ENCODE measurements at places on chromosomes 3 and 15.

- DNase-seq, result no peak
These were observed 101.4 kb downstream of the CCNL1 start for GRCh38 chr3:157058392-157059071.

DNA sequence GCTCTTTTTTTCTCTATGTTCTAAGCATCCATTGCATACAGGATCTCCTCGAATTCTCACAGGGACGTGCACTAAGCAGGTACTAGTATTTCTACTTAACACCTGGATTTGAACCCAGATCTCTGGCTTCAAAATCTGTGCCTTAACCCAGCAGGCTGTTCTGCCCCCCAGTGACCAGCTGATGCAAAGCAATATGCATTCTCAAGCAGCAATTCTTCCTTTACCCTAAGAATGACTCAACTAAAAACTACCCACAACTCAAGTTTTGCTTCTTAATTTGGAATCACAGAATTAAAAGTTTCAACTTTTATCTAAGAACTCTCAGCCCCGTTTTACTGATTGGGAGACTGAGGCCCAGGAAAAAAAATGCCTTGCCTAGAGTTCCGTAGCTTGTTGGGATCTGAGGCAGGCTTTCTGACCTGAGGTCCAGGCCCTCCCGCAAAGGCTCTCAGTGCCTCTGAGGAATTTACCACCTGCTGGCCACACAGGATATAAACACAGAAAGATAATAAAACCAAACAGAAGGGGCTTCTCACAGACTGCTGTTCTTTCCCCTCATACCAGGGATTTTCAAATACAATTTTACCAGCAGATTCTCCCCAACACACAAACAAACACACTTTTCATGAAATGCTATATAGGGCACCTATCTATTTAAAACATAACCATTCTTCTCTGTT, 115.4 kb upstream of the RAD18 start:
- no peak for DNase-seq

DNA sequence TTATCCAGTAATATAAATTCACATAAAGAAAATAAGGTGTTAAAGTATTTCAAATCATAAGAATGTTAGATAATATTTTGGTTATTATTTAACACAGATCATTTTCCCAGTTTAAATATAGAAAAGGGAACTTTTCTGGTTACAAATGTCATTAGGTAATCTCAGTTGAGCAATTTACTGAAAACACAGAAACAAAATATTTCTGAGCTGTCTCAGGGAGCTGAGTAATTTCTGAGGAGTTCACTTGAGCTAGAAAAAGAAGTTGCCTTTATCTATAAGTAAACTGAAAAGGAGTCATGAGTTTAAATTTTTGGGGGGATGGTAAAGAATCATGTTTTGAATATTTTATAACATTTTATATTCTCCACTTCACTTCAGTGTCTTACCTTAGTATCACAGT, 855.4 kb upstream of the ARPP21 start:
- DNase-seq, result no peak

DNA sequence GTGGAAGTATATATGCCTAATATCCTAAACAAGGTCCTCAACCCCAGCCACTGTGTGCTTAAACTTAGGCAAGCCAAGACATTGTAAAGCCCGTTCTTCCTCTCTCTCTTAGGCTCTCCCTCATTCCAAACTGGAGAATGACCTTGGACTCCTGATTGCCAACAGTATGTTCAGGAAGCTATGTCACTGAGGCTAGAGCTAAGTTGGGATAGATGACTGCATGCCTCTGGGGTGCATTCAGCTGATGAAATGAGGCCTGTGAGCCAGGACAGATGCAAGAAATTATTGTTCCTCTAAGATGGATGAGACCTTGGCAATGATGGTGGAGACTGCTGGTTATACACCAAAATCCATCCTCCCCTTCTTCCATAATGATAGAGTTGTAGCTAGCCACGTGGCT, 27.9 kb upstream of the TBC1D21 start:
- DNase-seq, result no peak

DNA sequence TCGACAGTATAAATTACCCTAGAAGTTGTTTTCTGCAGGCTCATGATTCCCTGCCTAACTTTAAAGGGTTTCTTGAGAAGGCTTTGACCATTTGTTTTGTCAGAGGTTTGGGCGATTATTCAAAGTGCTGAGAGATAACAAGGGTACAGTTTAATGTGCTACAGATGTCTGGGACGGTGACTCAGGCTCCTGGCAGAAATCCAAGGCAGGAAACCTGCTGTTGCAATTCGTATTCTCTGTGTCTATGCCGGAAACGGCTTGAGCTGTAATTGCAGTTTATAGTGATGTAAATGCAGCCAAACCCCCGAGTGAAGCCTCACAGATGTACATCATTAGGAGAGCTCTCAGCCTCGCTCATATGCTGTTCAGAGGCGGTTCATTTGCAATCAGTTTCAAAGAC, 65.6 kb downstream of the SYNPR start:
- no peak for DNase-seq

DNA sequence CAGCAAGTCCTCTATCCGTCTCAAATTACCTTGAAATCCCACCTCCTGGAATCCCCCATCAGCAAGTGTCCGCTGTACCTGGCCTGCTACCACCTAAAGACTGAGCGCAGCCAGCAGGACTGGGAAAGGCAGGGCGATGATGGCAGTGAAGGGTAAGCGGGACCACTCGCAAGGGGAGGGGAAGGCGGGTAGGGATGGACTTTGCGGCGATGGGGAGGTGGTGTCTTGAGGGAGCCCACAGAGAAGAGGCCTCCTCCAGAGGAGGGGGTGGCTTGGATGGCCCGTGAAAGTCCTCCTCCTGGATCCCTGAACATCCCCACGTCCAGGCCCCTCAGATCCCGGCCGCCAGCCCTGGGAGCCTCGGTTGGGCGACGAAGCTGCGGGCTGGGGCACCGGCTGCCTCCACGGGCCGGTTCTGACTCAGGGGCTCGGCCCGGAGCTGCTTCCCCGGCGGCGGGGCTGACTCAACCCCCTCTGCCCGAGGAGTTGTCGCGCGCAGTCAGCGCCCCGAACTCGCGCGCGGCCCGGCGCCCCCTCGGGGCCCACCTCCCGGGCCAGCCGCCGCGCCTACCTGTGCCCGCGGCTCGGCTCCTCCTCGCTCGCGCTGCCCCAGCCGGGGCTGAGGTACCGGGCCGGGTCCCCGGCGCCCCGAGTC, 512 bp downstream of the LARP6 start:
- DNase-seq, result no peak

DNA sequence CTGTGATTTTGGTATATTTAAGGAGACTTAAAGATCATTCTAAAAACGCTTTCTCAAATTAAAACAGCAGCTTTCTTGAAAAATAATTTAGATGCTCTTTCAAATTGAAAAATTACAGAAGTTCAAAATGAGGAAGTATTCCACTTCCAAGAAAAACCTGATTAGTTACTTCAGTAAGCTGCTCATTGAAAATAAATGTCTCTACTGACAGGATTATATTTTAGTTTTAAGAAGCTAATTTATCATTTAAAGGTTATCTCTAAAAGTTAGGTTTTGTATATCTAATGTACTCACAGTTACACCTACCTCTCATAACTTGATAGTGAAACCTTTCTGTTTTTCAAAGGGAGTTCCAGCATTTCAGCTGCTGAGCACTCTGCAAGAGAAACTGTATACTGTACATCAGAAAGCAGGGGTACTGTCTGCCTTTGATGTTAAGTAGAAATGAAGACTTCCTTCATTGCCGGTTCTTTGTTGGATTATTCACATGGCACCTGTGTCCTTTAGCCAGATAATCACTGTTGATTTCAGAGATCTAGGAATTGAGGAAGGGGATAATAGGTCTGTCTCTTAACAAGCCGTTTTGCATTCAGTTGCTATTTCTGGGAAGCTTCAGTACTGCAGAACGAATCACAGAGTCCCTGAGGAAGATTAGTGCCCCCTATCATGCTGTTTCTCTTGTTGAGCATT, 161.6 kb downstream of the TCF12 start:
- DNase-seq, result no peak

DNA sequence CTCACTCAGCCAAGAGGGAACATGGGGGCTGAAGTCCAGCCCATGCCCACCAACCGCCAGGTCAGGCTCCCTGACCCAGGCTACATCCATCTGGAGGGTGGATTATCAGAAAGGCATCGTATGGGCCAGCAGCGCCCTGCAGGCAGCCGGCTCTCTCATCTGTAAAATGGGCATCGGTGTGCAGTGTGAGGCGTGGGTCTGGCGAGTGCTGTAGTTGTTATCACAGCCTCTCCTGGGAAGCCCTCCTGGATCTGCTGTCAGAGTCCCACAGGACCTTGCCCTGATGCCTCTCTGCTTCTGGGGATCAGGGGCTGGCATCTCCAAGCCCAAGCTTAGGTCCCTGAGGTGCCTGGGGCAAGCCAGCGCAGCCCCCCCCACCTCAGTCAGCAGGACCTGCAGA, 27.4 kb downstream of the CFAP100 start:
- no peak for DNase-seq

GRCh38 chr3:12797124-12797891, 828 bp downstream of the CAND2 start:
- DNase-seq, result no peak

DNA sequence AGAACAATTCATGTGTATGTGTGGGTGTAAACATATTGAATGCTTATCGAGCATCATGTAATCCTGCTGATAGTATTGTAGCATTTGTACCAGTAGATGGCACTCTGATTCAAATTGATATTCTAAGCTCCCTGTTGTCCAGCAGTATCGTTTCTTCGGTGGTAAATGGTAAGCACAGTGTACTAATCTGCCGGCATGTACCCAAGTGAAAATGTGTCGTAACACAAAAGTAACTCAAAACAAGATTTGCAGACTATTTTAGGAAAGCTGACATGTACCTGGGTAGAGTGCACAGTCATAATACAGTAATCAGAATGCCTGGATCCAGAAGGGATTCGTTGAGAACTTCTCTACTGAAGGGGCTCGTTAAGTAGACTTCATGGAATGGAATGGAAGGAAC, 31.7 kb upstream of the MNS1 start:
- no peak for DNase-seq

GRCh38 chr3:73419179-73419803, 205.4 kb downstream of the PDZRN3 start:
- DNase-seq, result no peak
